Hematopoietic multipotent progenitor cell treated with erythropoietin and hydrocortisone succinate and interleukin-3 and kit ligand, for 15 days (in vitro differentiated cells): ENCODE measurements at places on chromosomes 5 and 9.
A peak's percentile ranks its signal among the peaks of the same experiment; 100 is the strongest.

DNA sequence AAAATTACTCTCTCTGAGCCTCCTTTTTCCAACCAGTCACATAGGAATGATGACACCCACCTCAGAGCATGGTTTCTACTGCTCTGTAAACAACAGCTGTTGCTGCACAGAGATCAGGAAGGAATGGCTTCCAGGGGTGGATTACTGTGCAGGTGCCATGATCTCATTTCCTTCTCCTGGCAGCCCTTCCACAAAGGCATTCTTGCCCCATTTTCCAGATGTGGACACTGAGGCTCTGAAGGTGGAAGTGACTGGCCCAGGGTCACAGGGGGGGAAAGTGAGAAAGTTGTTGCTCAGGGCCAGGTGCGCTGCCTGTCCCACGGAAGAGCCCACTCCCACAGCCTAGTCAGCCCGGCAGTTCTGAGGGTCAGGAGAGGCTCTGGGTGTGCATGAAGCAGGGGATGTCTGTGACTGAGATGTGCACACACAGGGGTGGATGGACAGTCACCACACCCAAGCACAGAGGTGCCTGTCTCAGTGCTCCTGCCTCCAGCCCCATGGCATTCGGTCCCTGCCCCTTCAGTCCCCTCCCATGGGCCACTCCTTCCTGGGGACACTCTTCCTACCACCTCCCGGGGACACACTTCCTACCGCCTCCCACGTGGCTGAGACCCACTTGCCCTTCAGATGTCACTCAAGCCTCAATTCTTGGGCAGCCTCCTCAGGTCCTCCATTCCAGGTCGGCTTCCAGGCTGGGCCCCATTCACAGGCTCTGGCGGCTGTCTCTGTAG, 17.0 kb downstream of the FGFR4 start:
- no peak for DNase-seq

DNA sequence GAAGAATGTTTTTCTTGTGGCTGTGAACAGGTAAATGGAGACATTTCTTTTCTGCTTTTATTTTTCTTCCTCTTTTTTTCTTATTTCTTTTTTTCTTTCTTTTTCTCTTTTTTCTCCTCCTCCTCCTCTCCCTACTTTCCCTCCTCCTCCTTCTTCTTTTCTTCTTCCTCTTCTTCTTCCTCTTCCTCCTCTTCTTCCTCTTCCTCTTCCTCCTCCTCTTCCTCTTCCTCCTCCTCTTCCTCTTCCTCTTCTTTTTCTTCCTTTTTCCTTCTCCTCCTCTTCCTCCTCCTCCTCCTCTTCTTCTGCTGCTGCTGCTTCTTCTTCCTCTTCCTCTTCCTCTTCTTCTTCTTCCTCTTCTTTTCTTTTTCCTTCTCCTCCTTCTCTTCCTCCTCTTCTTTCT, 65.3 kb upstream of the NTRK2 start:
- no peak for DNase-seq

GRCh38 chr5:9653811-9654210, 23.7 kb upstream of the TAS2R1 start:
- DNase-seq, result no peak

- no peak for DNase-seq
Measured at GRCh38 chr5:141326088-141326854, 4.0 kb upstream of the PCDHGA1 start.

DNA sequence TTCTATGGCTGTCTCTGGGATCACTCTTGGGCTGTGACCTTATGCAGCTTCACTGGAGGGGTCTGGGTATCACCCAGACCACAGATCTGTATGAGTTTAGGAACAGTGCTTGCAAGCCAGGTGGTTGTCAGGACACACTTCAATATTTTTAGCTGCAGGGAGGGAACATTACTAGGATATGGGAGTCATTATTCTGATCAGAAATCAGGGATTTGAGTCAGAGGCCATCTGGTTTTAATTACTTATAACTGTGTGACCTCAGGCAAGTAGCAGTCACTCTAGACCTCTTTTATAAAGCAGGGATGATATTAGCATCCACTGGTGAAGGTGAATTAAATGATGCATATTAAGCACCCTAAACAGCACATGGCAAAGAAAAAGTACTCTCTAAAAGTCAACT, 60.1 kb upstream of the NMUR2 start:
- no peak for DNase-seq

GRCh38 chr9:93257808-93258331, 73.9 kb downstream of the WNK2 start:
- DNase-seq, result no peak

DNA sequence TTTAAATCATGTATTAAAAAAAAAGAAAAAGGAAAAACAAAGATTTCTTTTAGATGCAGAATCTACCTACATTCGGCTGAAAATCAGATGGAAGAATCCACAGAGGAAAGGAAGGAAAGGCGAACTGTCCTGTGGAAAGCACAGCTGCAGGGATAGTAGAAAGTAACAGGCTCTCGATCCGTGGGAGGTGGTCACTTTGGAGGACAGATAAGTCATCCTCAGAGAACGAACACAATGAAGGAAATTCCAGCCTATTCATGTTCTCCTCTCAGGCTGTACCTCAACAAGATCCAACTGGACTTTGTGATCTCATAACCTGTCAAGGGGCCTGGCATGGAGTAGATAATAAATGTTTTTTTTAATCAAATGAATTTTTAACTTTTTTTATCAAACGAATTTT, 72.8 kb downstream of the NR6A1 start:
- DNase-seq, result no peak

DNA sequence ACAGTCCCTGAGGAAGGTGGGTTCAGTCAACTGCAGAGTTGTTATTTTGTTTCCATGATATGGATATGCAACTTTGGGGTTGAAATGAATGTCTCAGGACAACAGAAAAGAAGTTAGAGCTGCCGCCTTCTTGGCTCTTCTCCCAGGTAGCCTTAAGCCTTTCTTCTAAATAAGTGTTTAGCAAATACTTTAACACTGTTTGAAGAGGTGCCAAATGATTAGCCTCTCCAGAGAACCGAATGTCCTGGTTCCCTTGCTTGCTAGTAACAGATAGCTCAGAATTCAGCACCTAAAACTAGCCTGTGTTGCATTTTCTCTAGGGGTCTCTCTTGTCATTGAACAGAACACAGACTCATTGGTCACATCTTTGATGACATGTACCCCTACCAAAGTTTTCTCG, 127.7 kb upstream of the PIK3R1 start:
- DNase-seq, result no peak

DNA sequence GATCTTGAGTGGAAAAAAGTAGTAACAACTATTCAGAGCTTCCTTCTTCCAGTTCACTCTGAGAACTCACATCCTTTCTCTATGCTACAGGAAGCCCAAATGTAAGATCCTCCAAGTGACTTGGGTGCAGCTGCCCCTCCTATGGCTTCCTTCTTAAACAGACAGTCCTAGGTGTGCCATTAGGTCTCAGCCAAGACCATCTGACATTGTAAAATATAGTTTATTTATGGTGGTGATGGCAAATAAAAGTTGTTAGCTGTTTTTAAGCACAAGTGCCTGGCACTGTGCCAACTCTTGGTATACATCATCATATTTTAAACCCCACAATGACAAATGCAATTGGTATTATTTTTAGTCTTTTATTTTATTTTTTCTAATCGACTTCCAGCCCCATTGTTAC, 58.1 kb downstream of the TMEM252 start:
- peak; percentile 5 for DNase-seq

- DNase-seq, result no peak
Measured at GRCh38 chr9:124000784-124001457, 10.6 kb upstream of the LHX2 start.

- no peak for DNase-seq
Measured at GRCh38 chr9:121654499-121655140, 3.2 kb downstream of the DAB2IP start.

GRCh38 chr5:164364237-164365208, 859.1 kb downstream of the MAT2B start:
- no peak for DNase-seq

DNA sequence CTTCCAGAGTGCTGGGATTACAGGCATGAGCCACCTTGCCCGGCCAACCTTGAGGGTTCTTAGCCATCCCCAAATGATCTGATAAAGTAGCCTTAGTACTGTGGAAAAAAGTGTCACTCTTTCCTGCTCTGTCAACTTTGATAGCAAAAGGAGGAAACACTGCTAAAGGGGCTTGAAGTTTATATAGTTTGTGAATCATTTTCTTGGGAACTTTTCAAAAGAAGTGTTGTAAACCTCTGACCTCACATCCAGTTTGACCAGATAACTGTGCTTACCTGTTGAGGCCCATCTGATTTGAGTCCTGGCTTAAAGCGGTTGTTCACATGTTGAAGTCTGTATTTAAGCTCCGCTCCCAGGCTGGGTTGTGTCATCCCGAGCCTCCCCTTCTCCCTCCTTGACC, 303.3 kb downstream of the DOCK8 start:
- DNase-seq, result no peak

- no peak for DNase-seq
Measured at GRCh38 chr5:133319905-133320520, 268.2 kb downstream of the HSPA4 start.

GRCh38 chr9:105187781-105188180, 56.7 kb upstream of the SLC44A1 start:
- DNase-seq, result no peak

DNA sequence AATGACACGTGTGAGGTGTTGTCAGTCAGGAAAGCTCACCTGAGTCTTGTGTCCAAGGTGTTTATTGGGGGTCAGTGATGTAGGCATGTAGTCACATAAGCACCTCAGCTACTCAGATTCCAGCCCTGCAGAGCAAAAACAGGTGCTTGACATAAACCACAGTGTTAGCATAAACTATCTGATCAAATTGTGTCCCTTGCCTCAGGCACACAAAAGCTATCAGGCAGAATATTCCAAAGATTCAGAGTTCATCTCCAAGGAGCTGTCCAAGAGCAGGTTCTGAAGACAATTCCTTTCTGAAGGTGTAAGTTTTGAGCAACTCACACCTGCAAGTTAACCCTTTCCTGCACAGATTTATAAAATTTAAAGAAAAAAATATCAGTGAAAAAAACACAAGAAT, 102.2 kb upstream of the ITGA1 start:
- no peak for DNase-seq

DNA sequence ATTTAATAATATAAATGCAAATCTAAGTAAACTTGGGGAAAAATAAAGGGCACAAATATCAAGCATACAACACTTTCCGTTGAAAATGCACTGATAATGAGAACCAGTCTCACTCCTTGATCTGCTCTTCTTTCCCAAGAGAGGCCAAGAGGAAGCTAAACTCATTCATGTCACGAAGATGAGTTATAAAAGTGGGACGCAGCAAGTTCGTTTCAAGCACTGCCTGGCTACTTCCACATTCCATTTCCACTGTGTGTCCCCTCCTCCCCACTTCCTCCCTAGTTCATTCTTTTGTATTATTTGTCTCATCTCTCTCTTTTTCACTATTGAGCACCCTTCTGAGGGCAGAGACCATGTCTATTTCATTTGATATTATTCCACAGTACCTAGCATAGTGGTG, 158.1 kb downstream of the SLC24A2 start:
- no peak for DNase-seq

- no peak for DNase-seq
Measured at GRCh38 chr5:111387361-111387760, 125.0 kb downstream of the STARD4 start.

DNA sequence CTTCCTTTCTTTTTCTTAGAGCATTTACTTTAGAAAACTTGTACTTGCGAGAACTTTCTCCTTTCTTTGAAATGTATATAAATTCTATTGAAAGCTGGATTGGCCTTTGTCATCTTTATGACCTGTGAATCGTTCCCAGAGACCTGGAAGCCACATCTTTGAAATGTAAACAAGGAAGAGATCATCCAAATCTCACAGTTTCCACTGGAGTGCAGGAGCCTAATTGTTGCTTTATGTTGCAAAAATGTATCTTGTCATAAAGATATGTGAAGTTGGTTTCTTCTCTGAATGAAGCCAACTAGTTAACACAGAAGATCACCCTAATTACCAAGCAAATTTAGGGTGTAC, 1101.8 kb downstream of the TAF11L14 start:
- no peak for DNase-seq

GRCh38 chr9:87771316-87772006, 45.5 kb downstream of the CTSL start:
- DNase-seq, result no peak

- no peak for DNase-seq
Measured at GRCh38 chr5:171413153-171413910, 6.1 kb upstream of the FGF18 start.

DNA sequence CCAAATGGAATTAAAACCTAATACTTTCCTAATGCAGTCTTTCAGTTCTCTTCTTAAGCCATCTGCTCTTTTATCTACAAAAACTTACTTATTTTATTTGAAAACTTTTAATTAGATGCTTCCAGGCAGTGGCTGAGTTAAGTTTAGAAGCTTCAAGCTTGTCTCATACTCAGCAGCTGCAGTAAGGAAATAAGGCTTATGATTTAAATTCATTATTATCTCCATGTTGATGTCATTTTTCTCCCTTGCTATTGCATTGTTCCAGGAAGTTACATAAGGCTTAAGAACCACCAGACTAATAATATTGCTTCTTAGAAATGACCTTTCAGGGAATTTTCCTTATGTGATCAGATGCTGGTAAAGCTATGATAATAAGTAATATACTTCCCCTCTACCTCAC, 119.6 kb downstream of the PPP2R2B start:
- DNase-seq, result no peak

DNA sequence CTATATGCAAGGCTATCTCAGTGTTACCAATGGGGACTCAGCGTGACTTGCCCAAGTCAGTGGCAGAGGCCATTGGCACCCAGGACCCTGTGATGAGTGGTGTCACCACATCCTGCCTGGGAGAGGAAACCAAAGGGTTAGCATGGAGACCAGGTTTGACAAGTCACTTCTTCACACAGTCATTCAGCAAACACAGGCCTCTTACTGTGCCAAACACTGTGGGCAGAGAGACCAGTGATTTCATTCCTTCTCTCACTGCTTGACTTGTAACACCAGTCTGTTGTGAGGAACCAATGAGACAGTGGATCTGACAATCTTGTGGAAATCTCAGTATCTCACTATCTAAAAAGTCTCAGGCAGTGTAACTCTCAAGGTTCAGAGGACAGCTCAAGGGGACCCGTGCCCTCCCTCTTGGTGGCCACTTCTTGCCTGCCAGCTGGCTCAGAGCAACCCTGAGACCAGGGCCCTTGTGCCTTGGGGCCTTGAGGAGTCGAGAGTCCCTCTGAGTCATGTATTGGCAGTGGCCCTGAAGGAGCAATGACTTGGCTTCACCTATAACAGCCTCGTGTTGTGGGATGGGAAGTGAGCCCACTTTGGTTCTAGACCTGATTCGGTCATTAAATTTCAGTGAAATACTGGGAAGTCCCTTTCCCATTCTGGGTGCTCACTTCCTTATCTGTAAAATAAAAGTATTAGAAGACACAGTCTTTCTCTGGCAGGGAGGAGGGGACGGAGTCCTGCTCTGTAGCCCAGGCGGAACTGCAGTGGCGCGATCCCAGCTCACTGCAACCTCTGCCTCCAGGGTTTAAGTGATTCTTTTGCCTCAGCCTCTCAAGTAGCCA, 1.6 kb downstream of the FABP6 start:
- no peak for DNase-seq
